ENCODE measurements at places on chromosomes 13 and 19.

GRCh38 chr13:112702986-112703379 is 13.1 kb downstream of the ATP11A start:
- no peak for DNase-seq

DNA sequence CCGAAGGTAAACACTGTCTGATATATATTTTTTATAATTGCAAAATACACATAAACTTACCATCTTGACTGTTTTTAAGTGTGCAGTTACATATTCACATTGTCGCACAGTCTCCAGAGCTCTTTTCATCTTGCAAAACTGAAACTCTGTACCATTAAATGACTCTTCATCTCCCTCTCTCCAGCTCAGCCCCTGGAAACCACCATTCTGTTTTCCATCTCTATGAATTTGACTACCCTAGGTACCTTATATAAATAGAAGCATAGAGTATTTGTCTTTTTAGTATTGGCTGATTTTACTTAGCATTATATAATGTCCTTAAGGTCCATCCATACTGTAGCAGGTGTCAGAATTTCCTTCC is 45.8 kb downstream of the LRCH1 start:
- DNase-seq, result no peak

- DNase-seq, result peak; percentile 55
Measured at GRCh38 chr19:11091703-11092153, 2.5 kb downstream of the LDLR start.

- no peak for DNase-seq
Measured at GRCh38 chr13:27419328-27419727, 5.1 kb upstream of the GTF3A start.

- no peak for DNase-seq
Measured at GRCh38 chr13:33872005-33872351, 54.0 kb downstream of the RFC3 start.

GRCh38 chr19:1591421-1592023 is 1.1 kb downstream of the MBD3 start:
- DNase-seq, result no peak

- DNase-seq, result no peak
Measured at GRCh38 chr19:35712567-35713505, 5.0 kb upstream of the KMT2B start.

GRCh38 chr13:28357911-28358433 is 137.0 kb downstream of the FLT1 start:
- no peak for DNase-seq

GRCh38 chr19:3506384-3507340 is 551 bp downstream of the FZR1 start:
- DNase-seq, result peak; percentile 35

- DNase-seq, result no peak
Measured at GRCh38 chr19:31152906-31153305, 196.3 kb downstream of the TSHZ3 start.

- peak; percentile 76 for DNase-seq
Measured at GRCh38 chr19:40974633-40975037, 16.4 kb upstream of the CYP2B6 start.

GRCh38 chr19:38918526-38918925 is 6.5 kb upstream of the CCER2 start:
- DNase-seq, result no peak

DNA sequence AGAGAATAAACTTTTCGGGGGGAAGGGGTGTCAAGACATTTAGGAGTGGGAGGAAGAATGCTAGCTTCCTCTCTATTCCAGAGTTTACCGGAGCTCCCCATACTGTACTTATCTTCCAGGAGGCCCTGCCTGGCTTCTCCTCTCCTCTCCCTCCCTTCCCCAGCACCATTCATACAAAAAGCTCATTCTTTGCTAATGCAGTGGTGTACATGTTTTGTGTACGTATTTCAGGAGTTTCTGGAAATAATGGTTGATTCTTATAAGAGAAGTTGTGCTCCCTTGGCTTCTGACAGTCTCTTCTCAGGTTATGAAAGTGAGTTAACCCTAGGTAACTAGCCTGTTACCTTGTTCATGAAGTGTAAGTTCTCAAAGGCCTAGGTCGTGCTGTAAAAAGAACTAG is 7.1 kb downstream of the SAMD4B start:
- DNase-seq, result no peak

GRCh38 chr19:53538378-53539109 is 599 bp downstream of the ZNF331 start:
- no peak for DNase-seq

- DNase-seq, result no peak
Measured at GRCh38 chr13:113272031-113272430, 25.0 kb upstream of the LAMP1 start.

GRCh38 chr19:6241680-6242377 is 37.9 kb downstream of the MLLT1 start:
- no peak for DNase-seq

GRCh38 chr13:46077265-46077664 is 24.7 kb upstream of the ZC3H13 start:
- no peak for DNase-seq

DNA sequence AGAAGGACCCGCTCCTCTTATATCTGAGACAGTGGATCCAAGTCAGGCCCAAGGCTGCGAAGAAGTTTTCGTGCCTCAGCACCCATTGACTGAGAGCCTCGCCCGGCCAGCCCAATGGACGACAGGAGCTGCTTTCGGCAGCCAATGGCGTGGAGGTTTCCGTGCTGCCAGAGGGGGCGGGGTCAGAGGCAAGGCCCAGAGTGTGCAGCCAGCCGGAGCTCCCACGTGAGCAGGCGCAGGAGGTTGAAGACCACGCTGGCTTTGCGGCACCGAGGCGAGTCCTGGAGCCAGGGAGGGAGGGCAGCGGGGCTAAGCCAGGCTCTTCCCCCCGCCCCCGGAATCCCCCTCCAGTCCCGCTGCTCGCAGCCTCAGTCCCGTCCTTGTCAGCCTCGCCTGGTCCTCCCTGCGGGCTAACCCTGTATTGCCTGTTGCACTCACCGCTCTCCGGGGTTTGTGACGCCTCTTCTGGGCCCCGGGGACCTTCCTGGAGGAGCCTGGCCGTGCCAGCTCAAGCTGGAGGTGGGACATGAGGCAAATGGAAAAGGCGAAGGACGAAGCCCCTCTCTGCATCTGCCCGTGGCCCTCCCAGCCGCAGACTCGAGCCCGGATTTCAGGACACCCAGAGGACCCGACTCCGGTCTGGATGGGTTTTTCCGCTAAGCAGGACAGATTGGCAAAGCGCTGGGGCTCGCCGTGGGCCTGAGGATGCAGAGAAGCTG is 1.5 kb downstream of the IFNL4 start:
- DNase-seq, result peak; percentile 17

DNA sequence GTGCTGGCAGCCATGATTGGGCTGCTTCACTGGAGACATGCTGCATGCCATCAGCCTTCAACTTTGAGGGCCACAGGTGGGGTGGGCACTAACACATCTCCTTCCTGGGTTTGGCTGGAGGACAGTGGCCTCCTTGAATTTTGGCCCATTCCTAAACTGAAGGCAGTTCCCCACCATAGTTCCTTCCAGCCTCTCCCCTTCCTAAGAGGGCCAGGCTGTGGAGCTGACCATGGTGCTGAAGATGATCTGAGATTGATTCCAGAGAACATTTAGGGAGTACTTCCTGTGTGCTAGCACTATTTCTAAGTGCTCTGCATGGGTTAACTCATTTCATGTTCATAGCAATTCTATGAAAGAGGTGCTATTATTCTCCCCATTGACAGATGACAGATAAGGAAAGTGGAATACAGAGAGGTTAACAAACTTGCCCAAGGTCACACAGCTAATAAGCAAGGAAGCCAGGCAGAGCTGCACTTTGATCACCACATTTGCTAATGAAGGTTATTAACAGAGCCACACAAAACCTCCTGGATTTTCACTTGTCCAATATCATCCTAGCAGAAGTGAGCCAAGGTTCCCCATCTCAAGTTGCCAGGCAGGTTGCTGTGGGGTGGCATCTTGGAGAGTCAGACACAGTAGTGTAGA is 175.3 kb downstream of the ZIC5 start:
- no peak for DNase-seq

DNA sequence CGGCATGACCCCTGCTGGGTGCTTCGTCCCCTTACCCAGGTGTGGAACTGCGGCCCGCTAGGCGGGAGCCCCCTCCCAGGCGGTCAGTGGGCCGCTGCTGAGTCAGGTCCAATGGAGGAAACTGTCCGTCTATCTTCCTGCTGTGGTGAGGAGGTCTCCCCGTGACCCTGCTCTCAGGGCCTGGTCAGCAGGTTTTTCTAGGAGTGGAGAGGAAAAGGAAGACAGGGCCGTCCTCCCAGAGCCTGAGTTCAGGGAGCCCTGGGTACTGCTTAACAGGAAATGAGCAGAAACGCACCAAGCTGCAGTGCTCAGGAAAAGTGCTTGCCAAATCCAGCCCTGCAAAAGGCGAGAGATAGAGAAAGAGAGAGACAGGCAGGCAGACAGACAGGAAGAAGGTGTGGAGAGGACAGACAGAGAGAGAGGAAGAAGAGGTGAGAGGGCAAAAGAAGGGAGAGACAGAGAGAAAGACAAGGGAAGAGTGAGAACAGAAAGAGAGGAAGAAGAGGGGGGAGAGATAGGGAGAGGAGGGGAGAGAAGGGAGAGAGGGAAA is 10.3 kb downstream of the SH3GL1 start:
- DNase-seq, result no peak
